ENCODE measurements at places on chromosomes 1 and 21.

DNA sequence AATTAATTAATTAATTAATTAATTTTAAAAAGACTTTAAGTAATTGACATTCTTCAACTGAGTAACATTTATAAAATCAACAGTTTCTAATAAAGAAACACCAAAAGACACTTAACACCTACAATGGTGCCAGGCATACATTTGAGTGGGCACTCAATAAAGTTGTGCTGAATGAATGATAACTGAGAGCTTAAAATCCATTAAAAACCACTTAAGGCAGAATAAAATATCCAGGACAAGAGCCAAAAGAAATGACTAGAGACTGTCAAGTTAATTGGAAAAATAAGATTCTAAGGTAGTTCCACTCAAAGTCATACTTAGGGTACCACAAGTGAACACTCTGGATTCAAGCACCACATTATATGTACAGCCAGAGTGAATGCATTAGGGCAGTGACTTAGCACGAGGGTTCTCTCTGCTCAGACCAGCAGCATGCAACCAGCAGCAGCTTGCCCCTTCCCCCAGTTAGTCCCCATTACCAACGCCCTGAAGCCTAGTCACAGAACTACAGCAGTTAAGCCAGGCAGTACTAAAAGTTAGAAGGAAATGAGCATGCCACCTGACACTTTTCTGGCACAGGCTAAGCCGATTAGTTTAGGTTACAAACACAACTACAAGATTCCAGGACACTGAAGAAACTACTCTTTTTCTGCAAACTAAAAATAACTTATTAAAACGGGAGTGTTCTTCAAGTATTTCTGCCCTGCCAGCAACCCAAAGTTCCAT lies 46.5 kb downstream of the LUZP1 start:
- no peak for DNase-seq

DNA sequence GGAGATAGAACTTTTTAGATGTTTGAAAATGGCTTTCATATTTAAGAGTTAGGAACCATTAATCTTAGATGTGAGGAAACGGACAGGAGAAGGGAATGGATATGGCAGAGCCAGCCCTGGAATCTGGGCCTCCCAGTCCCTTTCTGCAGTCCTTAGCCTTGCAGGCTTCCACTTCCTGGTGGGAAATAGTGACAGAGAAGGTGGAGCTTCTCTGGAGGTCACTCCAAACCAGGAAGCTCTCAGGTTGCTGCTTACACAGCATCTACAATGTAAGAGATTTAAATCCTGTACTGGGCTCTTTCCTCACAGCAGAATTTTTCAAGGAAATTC lies 2.5 kb downstream of the S100A11 start:
- no peak for DNase-seq

DNA sequence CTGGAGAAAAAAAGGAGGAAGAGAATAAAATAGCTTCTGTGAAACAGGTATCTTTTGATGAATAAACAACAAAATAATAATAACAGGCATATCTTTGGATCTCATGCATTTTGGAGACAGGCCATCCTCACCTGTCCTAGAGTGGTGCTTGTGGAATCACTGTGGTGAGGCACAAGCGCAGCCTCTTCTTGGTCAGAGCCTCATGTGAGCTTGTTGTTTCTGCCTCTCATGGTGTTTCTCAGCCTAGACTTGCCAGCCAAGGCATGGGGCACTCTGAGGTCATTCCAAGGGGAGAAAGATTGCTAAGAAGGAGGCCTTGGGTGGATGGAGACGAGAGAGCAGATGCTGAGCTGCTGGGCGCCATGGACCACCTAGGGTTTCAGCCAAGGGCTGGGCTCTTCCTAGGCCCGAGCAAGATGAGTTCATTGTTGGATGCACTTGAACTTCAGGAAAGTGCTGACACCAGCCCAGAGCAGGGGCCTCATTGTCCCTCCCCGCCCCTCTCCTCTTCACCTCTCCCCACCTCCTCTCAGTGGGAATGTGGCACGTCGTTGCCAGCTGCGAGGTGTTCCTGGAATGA lies 49.5 kb downstream of the ATP5PO start:
- DNase-seq = no peak

DNA sequence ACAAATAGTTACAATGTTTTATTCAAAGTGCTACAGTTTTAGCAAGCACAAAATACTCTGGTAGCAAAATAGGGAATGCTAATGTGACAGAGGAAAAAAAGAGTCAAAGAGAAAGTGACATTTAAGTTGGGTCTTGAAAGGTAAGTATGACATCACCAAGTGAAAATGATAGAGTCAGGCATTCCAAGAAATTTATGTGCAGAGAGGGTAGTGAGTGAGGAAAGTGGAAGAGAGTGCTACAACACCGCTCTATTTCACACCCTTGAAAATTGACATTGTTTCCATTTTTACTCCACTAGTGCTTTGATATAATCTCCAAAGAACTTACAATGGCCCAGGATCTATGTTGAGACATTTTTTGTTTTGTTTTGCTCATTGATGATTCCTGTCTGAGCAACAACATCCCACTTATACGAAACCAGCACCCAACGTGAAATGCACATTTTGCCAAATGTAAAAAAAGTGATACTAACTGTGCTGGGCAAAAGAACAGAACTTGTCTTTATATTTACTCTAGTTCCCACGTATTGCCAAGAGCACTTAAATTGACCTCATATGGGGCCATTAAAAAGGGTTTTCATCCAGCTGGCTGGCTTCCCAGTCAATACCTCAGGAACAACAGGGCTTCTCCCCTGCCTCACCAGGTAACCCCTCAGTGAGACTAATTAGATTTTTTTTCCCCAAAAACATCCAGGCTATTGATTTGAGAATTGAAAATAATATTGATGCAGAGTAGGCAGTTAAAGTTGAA lies 206.3 kb upstream of the NR5A2 start:
- DNase-seq = no peak

DNA sequence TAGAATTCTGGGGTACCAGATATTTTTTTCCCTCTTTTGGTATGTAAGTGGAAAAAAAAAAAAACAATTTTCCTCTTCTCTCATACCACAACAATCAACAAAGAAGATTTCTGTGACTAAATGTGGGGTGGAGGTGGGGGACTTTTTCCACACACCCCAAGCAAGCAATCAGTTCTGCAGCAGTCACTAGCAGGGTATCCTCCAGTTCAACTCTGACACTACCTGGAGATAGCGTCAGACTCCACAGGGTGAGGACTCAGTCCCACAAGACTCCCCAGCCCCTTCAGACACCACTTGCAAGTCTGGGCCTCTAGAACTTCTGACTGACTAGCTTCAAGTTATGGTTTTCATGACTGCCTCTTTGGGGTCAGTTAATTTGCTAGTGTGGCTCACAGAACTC lies 6.2 kb downstream of the DHX9 start:
- no peak for DNase-seq
